ENCODE measurements at places on chromosomes 16 and 17.

DNA sequence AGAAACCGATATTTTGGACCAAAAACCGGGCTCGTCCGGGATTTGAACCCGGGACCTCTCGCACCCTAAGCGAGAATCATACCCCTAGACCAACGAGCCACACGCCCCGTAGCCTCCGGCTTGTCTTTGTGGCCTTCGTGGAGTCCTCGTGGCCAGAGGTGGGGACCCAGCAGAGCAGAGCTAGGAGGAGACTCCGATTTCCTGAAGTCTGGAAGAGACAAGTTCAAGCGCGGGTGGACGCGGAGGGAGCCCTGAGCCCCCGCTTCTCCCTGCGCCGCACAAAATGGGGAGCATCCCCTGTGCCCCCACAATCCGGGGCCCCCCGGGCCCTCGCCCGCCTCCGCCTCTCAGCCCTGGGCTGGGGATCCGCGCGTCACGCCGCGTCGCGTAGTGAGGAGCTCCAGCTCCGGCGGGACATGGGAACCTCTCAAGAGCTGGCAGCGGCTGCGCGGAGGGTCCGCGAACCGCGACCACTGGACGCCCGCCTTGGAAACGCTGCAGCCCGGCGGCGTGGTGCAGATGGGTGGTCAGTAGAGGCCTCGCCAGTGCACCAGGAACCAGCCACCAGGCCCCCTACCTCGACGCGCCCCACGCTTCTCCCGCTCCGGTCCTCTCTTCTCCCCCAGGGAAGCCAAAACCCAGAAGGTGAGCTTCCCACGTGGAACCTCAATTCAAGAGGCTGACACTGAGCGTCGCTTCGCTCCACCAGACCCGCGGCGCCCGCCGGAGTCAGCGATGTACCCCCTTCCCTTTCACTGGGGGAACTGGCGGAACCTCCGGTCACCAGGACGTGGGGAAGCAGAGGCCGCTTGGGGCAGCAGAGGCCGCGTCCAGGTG, 5.2 kb upstream of the OR1F1 start:
- peak; percentile 53 for DNase-seq

GRCh38 chr17:13753154-13753553, 151.4 kb upstream of the HS3ST3A1 start:
- no peak for DNase-seq

DNA sequence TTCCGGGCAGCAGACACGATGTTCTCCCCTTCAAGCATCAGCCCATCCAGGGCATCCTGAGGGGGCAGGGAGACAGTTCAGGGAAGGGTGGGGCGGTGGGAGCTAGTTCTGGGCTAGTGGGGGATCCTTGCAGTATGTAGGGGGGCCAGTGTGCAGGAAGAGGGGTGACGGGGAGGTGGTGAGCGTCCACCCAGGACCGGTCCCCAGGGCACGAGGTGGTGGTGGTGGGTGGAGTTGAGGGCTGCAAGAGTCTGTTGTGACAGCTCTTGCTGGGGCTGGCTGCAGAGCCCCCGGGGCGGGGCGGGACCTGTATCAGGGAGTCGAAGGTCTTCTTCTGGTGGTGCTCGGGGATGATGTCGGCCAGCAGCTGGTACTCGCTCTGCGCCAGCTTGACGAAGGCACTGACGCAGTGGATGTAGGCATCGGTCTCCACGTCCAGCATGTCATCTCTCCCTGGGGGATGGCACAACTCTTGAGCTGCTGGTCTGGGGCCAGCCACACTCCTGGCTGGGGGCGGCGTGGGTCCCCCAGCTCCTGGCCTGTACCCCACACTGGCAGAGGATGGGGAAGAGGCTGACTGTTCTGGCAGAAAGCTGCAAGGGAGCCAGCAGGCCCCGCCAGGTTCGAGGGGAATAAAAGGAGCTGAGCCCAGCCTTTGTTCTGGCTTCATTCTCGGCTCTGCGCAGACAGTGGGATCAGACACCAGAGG, 10.0 kb downstream of the ZACN start:
- DNase-seq: no peak

DNA sequence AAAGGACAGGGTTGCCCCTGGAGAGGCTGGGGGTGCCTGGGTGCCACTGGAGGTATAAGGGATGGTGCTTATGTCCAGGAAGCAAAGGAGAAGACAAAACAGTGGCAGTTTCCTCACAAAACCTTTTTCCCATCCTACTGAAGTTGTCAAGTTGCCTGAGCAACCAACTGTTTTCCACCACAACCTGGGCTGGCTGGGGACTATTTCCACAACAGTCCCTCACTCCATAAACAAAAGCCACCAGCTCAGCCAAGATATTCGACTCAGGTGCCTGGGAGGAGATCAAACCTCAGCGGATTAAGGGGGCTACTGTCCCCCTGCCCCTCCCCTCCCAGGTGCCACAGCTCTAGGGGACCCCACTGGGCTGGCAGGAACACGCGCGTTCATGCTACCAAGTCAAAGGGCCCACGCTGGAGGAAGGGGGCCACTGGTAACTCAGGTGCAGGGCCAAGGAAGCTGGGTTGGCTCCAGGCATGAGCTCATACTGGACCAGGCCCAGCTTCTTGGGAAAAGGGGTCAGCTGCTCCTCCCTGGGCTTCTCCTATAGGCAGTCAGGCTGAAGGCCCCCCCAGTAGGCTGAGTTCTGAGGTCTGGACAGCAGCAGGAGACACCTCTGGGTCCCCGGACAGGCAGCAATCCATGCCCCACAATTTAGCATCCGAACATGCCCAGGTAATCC, 45.7 kb upstream of the MRPS23 start:
- DNase-seq: no peak

- no peak for DNase-seq
Measured at GRCh38 chr16:13332713-13333255, 431.4 kb downstream of the SHISA9 start.

DNA sequence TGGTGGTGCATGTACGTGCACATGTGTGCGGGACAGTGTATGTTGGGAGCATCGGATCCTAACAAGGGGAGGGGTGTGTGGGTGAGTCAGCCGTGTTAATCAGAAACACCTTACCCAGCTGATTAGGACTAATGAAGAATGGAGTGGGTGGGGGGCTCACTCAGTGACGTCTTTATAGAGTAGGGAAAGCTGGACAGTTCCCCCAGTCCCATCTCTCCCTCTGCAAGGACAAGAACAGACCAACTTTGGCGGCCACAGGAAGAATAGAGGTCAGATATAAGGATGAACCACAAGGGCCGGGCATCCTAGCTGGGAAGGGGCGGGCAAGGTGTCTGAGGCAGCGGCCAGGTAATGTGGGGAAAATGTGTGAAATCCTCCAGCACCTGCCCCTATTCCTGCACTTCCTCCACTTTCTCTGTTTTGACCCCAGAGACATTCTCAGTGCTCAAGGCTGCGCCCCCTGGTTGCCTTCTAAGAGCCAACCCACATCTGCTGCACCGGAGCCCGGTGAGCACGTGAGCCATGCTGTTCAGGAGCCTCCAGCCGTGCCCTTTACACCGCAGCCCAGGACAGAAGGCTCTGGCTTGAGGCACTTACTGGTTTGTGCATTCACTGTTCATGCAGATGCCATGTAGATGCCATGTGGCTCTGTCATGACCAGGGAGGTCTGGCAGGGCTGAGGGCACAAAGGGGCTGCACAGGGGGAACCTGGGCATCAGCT, 18.9 kb upstream of the TBX21 start:
- no peak for DNase-seq

DNA sequence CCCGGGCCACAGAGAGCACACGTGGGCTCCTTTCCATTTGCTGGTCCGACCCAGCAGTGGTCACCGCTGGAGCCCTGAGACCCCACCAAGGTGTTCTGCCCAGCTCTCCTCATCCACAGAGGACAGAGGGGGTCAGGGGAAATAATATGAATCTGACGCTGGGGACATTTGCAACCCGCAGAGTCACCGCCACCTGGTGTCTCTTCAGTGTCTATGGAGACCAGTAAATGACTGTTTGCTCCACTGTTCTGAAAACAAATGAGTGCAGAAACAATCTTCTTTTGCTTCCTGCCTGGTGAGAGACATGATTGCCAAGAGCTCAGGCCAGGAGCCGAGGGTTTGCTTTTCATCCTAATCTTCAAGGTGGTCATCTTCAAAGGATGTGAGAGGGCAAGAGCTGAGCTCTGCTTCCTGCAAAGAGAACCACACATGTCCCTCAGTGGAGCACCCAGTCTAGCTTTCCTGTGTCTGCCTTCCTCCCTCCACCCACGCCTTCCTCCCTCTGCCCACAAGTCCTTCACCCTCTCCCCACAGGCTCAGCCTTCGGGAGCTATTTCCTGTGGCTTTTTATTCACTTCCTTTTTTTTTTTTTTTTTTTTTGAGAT, 14.7 kb upstream of the KLHDC4 start:
- no peak for DNase-seq

- peak; percentile 90 for DNase-seq
Measured at GRCh38 chr17:29119265-29119664, 60.9 kb downstream of the MYO18A start.

- no peak for DNase-seq
Measured at GRCh38 chr17:63967953-63968352, 4.8 kb downstream of the SCN4A start.

DNA sequence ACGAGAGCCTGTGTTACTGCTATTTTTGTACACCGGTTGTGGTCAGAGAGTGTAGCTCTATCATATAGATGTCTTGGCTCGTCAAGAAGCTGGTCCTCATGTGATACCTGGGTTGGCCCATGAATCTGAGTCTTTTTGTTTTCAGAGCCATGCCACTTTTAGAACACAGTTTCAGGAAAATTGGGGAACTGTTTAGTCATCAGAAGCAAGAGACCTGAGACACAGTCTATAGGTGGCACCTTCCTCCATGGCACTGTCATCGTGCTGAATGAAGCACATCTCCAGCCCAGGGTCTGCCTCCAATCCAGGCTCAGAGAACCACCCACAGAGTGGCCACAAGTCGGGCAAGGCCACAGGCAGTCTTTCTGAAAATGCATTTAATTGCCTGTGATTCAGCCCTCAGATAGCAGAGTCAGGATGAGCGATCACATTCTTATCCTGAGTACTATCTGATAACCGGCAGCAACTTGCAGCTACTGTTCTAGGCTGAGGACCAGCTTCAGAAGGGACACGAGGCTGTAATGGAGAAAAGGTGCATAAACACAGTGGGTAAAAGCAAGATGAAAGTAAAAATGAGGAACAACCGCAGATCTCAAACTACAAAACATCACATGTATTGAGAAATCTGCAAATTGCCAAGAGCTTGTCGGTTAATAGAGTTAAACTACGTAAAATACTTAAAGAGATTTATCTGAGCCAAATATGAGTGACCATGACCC, 14.2 kb upstream of the HAPSTR1 start:
- no peak for DNase-seq

DNA sequence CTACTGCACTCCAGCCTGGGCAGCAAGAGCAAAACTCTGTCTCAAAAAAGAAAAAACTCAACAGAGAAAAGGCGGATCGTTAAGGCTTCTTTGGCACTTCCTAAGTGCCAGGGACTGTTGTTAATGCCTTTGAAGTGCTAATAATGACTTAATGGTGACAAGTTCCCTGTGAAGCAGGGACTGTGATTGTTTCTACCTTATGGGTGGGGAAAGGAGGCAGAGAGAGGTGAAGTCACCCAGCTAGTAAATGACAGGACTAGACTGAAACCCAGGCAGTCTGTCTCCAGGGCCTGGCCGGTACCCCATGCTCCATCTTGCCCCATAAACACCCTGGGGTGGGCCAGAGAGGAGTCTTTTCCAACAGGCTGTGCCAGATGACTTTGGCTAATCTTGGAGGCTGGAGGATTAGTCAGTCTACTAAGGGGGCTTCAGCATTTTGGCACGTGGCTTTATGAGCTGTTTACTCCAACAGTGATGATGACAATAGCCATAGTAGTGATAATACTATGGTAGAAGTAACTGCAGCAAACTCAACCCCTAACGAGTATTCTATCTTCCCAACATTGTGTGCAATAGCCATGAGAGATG, 26.9 kb downstream of the ABCC1 start:
- no peak for DNase-seq

GRCh38 chr16:70444249-70445063, 5.6 kb upstream of the ST3GAL2 start:
- DNase-seq: no peak

DNA sequence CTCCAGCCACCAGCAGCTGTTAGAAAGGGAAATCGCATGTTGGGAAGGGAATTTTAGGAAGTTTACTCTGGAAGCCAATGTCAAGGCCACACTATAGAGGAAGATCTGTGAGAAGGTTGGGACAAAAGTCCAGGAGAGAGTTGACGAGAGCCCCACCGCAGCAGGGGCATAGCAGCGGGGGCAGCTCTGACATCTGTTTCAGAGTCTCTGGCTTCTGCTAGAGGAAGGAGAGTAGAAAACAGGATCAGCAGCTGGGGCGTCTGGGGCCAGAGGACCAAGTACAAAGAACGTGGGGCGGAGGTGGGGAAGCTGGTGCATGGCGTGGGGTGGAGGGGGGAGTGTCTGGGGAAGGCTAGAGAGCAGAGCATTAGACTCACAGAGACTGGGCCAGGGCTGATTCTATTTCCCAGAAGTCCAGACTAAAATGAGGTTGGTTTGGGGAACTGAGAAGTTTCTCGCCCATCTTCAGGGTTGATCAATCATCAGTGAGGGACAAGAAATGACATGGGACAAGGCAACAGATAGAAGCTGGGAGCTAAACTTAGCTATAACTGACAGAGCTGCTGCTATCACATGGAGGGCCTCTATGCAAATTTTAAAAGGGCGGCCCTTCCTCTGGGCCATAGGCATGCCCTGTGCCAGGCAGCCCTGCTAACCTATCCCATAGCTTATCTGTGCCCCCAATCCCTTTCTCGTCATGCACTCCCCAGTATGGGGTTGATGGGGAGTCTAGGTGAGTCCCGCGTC, 1.2 kb downstream of the RABEP2 start:
- peak; percentile 39 for DNase-seq

DNA sequence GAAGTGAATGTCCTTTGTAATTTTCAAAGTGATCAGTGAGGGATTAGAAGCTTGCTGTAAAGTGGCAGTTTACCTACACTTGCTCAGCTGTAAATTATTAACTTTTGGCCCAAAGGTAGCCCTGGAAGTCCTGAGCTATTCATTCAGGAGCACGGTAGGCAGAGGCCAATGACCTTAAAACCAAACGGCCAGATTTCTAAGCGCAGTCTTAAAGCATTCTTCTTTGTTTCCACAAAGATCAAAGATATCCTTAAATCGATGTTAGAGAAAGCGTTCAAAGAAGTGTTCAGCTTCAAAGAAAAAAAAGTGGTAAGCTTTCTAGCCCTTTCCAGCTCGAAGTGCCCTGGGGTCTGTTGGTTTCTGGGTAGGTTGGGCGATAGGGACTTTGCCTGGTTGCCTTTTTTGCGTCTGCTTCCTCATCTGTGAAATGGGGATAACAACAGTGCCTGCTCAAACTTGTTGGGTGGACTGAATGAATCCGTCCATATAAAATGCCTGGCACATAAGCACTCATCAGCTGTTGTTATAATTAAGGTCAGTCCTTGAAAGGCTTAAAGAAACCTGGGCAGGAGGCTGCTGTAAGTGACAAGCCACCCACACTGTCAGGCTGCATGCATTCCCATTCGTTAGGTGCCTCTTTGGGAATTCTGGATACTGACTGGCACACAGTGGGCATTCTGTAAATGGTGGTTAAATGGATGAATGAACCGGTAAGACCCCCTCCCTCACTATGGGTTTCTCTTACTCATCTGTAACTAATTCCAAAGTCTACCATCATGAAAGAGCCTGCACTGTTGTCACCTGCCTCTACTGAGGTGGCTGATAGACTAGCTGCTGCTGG, 113.2 kb downstream of the PRKCA start:
- no peak for DNase-seq

Measured in NCI-H2171 treated with DMSO at 0.1 percent for 48 hours (cell line).